ENCODE measurements at places on chromosomes 2 and 18.

DNA sequence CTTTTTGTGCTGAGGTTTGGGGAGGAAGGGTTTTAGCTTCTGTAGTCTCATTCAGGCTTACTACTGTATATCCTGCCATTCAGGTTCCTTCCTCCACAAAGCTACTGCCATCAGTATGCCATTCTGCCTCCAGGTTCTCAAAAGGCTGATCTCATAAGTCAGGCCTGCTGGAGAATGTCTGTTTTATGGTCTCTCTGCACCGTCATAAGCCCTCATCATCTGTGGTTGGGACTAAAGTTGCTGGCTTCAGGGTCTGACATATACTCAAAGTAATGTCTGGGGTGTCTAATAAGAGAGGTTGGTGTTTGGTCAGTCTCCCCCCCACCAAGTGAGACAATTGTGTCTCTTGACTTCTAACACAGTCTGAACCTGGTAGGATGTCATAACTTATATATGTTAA lies 36.2 kb upstream of the CCBE1 start:
- no peak for DNase-seq

- no peak for DNase-seq
Measured at GRCh38 chr2:82591718-82592117, 1867.4 kb downstream of the SUCLG1 start.

- DNase-seq = no peak
Measured at GRCh38 chr2:55371376-55371775, 48.3 kb downstream of the CCDC88A start.

GRCh38 chr2:38116762-38117161 lies 40.8 kb upstream of the CYP1B1 start:
- DNase-seq = no peak

- no peak for DNase-seq
Measured at GRCh38 chr18:7696780-7697179, 129.7 kb downstream of the PTPRM start.

DNA sequence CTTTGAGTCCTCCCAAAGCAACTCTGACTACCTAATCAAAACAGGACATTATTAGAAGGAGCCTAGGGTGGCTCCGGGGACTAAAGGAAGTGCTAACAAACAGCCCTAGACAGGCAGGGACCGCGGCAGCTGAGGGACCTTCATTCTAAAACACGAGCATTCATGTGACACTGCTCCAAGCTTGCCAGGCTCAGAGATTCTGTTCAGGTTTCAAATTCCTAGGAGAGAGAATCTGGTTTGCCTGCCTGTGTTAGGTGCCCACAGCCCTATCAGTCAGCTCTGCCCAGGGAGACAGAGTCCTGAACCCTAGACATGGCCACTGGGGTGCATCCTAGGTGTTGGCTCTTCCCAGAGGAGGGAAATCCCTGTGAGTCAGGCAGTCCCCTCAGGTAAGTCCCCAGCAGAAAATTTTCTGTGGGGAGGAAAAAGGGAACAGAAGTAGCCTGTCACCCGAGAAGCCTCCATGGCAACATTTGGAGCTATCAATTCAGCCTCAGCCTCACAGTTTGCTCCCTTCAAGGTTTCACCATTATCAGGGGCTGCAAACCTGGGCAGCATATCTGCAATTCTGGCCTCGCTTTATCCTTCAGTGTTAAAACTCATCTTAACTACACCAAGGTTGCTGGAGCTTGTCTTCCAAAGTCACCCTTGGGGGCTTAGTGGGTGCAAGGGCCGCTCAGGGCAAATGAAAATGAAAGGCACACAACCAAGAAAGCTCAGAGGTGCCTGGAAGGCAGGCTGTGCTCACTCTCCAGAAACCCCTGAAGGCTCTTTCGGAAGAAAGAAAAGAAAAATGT lies 28.6 kb downstream of the PCBP1 start:
- DNase-seq = no peak

GRCh38 chr2:229905601-229906000 lies 16.2 kb downstream of the TRIP12 start:
- no peak for DNase-seq

DNA sequence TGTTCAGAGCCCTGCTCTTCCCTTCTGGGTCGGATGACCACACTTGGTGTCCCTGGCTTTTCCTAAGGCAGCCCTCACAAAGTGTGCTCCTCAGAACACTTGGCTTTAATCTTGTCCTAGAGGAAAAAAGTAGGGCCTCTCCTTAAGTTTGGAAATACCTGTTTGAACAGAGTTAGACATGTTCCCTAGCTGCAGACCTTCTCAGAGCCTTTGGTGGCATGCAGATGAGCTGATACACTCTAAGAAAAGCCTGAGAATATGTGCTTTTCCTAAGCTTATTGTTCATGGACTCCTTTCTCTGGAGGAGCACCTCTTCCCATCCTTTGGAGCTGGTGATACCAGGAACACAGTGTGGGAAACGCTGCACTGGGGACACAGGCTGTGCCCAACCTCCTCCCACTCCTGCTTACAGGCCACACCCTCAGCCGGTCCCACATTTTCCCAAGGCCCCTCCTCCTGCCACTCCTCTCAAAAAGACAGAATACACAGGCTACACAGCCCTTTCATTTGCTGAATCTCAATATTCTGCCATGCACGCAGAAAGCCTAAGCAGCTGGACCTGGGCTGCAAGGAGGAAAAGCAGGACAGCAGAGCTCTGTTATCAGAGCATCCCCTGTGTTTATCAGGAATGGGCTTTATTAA lies 443.6 kb downstream of the NBAS start:
- no peak for DNase-seq

DNA sequence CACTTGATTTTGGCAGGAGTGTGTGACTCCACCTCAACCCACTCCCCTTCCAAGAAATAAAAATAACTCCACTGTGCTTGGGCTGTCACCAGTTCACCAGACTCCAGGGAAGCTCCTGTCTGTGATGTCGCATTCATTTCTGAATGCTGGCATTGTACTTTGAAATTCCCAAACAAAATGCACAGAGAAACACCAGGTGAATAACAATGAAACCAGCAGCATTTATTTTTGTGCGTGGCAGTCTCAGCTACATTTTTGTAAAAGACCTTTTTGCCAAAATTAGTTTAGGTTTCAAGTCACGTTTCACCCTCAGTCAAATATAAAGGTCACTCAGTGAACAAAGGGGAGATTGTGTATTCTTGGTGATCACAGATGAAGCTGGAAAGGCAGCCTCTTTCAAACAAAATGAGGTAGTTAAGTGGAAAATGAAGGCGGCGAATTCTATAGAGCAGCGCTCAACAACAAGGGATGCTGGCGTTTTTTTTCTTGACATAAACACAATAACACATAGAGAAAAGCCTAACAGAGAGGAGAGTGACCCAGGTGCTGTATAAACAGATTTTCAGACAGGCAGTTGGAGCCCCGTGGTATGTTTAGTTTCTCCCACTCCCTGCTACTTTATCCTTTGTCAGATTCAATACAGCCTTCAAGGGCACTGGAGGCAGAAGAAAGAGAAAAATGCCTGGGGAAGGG lies 210.3 kb upstream of the GCFC2 start:
- DNase-seq = peak; percentile 66

- DNase-seq = peak; percentile 40
Measured at GRCh38 chr2:188512456-188512855, 220.8 kb downstream of the GULP1 start.

Measured in neural progenitor cell (in vitro differentiated cells).